ENCODE measurements at places on chromosomes 4 and X.

DNA sequence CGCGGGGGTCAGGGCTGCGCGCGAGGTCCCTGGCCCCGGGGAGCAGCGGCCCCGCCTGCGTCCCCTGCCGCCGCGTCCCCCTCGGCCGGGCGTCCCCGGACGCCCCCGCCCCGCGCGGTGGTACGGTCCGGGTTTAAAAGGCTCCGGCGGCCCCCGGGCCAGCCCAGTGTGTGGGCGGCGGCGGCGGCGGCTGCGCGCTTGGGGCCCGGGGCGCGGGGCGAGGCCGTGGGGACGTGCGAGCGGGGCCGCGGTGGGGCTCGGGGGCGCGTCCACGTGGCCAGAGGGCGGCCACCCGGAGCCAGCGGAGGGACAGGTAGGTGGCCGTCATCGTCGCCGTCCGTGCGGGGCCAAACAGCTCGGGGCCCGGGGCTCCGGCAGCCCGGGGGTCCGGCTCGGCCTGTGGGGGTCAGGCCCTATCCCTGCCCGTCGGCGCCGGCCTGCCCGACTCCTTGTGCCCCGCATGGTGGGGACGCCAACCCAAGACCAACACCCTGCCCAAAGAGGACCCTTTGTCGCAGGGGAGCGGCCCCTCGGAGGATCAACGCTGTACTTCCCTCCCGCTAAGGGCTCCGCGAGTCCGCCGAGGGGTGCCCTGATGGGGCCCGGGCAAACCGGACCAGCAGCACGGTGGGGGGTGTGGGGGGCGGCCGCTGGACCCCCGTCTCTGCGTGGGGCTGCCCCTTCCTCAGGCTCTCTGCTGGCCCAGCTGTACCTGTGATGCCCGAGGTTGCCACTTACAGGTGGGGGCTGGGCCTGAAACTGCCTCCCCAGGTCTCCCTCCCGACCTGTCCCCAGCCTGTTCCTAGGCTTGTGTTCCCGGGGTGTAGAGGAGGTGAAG lies at the start of gene PLXNA3:
Gene PLXNA3 (plus strand): TSS at position 166 of the 838 bp plus-strand sequence. CDS start 1,903 bp downstream, outside the sequence.
- DNase-seq = peak; percentile 48

- no peak for DNase-seq
These were observed 1.3 kb downstream of the INPP4B start for GRCh38 chr4:142844782-142845181.

- DNase-seq = no peak
These were observed 695.6 kb upstream of the FAM241A start for GRCh38 chr4:111449657-111450056.

DNA sequence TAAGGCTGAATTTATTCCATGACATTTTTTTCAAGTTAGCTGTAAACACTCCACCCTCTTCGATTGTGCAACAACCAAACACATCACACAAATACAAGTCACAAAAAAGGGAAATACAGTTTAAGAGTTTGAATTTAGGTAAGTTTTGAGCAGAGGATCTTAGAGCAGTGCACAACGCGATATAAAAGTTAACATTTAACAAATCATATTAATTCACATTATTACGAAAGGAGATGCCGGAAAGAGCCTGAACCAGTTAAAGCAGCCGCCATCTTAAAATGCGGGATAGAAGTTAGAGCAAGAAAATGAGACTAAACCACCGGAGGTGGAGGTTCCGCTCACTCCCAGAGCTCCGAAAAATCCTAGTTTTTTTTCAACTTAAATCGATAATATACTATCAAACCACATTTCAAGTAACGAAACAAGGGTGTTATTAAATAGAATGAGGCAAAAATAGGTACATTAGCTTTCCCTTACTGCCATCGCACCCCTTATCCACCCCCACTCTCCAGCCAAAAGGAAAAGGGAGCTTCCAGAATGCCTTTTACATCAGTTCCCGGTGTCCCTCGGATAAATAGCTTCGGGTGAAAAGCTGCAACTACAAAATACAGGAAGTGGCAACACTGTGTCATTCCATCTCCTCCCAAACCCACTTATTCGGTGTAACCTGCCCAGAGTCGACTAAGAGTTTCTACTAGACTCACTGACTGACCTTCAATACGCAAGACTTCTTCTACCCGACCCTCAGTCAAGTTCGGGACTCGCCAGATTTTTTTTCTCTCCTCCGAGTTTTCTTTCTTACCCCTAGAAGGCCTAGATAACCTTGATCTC lies 1.9 kb downstream of the UBE2D3 start:
- no peak for DNase-seq

GRCh38 chr4:100900134-100900533 lies 382.3 kb upstream of the EMCN start:
- no peak for DNase-seq

GRCh38 chr4:148854203-148854602 lies 412.0 kb upstream of the NR3C2 start:
- no peak for DNase-seq

- DNase-seq = no peak
These were observed 12.2 kb downstream of the SAT1 start for GRCh38 chrX:23795221-23795620.

- no peak for DNase-seq
These were observed 1.3 kb downstream of the TBL1X start for GRCh38 chrX:9466124-9466495.

- DNase-seq = no peak
These were observed 425.7 kb downstream of the PABPC4L start for GRCh38 chr4:133775881-133776280.
